ENCODE measurements at places on chromosomes 2 and 18. TPM values are rescaled to one million over a fixed set of nuclear protein-coding genes. Genes with fewer than 3 reads are reported as not detected.

The SMPD4 gene
- 9.8 TPM for total RNA-seq

The SERPINE2 gene
- 1.6 TPM for total RNA-seq

The SLC9A4 gene
- not detected for total RNA-seq

The NLRC4 gene
- not detected for total RNA-seq

The SMAD2 gene
- total RNA-seq: 17.7 TPM

The NPC1 gene
- 27.0 TPM for total RNA-seq

The UGT1A3 gene
- total RNA-seq: not detected

The TAF4B gene
- total RNA-seq: 1.1 TPM

The PPIL3 gene
- total RNA-seq: 19.2 TPM

The NETO1 gene
- total RNA-seq: not detected

The ANKAR gene
- 4.1 TPM for total RNA-seq

The C2orf81 gene
- under 0.01 TPM for total RNA-seq

The DNAJB2 gene
- 28.0 TPM for total RNA-seq

The CXCR1 gene
- total RNA-seq: not detected

The MYL12A gene
- total RNA-seq: 1,280 TPM

The TRIM54 gene
- 1.2 TPM for total RNA-seq

The EFEMP1 gene
- total RNA-seq: 4,716 TPM

The TRIP12 gene
- 181 TPM for total RNA-seq

The RESP18 gene
- total RNA-seq: not detected

The LRRC30 gene
- not detected for total RNA-seq

The NYAP2 gene
- total RNA-seq: not detected

The UGT1A4 gene
- not detected for total RNA-seq

The ECEL1 gene
- total RNA-seq: not detected

The OXER1 gene
- not detected for total RNA-seq

The ALLC gene
- total RNA-seq: not detected

The PNPT1 gene
- 14.4 TPM for total RNA-seq

The METTL4 gene
- total RNA-seq: 9.1 TPM

The DNAJC10 gene
- 63.3 TPM for total RNA-seq

Data from lung microvascular endothelial cell (primary cell).